Eye (tissue), 1 donor: ENCODE measurements at places on chromosomes 7 and 10.

DNA sequence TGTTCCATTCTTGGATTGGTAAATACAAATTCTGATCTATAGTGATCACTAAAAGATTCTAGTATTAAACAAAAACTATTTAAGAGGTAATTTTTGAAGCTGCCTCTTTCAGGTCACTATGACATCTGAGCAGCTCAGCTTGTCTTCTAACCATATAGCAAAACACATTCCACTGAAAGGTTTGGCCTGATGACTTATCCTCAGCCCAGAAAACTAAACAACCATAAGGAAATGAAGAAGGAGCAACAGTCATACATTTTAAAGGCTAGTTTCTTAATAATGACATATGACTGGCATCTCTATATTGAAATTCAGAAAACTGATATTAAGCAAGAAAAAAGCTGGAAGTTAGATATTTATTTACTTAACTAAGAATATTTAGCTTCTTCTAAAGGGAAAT lies 24.6 kb downstream of the NT5C2 start:
- no peak for DNase-seq

- DNase-seq = no peak
Observed at GRCh38 chr7:147997636-147998035, 592.9 kb upstream of the C7orf33 start.

DNA sequence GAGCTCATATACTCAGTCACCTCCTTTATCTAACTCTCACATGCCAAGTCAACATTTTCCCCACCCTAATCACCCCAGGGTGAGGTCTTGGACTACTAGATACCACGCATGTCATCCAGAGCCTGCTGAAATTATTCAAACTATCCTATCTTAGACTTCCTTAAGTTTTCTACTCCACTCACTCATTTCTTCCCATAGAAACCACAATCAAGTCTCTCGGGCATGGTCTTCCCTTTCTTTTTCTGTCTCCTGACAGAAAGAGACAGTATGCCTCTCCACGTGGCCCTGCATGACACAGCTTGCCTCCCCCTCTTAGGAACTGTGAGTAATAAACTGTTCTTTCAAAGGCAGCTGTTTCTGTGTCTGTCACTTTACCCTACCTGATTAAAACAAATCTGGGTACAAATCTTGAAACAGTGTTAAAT lies 29.4 kb downstream of the TAS2R41 start:
- no peak for DNase-seq

- DNase-seq = peak; percentile 47
Observed at GRCh38 chr10:19811540-19811939, 4.7 kb upstream of the PLXDC2 start.

DNA sequence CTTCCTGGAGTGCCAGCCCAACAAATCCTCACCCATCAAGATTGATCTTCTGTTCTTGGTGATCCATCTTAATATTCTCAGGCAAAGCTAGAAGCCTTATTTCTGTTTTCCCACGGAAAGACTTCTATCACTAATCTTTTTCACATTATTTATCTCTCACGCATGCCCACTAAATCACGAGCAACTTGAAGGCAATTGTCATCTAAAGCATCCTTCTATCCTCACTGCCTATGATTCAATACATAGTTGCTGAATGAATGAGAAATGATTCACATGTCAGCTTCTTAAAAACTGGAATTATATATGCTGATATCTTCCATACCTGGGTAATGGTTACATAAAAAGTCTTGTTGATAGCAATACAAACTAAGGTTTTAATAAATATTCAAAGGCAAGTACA lies 12.6 kb upstream of the COL1A2 start:
- DNase-seq = no peak

DNA sequence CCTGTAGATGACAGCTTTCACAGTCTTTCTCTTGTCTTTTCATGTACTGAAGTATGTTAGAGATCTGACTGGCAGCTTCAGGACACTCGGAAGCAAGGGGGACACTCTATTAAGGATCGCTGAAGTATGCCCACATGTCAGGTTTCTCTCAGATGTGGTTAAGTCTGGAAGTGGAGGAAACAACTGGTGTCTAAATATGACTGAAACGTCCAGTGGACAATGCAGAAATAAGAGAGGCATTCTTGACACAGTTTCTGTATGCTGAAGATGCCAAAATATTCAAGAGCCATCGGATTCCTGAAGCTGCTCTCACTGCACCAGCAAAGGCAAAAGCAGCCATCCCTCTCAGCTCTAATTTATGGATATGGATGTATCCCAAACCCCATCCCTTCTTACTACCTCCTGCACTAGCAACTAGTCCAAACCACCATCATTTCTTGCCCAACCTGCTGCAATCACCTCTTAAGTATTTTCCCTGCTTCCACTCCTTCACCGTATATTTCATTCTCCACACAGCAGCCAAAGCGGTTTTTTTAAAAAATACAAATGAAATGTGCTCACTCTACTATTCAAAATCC lies 113.4 kb downstream of the REEP3 start:
- DNase-seq = no peak

DNA sequence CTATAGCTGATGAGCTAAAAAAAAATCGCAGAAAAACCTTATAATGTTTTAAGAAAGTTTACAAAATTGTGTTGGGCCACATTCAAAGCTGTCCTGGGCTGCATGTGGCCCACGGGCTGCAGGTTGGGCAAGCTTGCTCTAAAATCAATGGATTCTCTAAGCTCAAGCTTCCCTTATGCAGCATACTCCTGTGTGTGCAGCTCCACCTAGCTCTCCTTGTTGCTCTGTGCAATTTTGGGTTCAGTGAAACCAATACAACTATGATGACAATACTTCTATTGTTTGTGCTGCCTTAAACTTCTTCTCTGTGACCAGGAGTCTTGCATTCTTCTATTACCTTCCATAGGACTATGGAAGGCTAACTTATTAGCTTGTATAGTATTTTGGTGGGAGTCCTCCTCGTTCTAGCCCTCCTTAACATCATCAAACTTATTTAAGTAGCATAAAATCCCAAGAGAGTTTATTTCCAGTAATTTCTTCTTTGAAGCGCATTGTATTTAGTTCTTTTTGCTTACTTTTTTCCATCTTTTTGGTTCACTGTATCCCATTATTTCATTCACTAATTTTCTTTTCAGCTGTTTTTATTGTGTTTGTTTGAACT lies 170.9 kb upstream of the SMIM30 start:
- DNase-seq = peak; percentile 10

DNA sequence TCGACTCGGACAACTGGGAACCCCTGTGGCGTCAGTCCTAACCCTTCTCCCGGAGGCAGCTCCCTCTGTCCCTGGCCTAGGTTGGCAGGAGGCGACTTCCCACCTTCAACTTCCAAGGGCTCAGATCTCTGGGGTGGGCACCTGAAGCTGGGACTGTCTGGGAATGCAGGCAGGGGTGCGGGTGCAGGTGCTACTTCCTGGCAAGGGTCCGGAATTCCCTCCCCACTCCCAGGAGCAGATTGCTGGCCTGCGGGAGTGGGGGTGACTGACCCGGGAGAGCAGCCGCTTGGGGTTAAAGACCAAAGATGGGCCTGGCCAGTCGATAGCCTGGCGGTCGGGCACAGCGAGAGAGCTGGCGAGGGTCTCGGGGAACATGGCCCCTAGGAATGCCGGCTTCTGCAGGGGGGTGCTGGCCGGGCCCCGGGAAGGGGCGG lies 387 bp downstream of the EPHA1 start:
- peak; percentile 22 for DNase-seq

- DNase-seq = no peak
Observed at GRCh38 chr10:103911021-103911459, 6.9 kb downstream of the STN1 start.

DNA sequence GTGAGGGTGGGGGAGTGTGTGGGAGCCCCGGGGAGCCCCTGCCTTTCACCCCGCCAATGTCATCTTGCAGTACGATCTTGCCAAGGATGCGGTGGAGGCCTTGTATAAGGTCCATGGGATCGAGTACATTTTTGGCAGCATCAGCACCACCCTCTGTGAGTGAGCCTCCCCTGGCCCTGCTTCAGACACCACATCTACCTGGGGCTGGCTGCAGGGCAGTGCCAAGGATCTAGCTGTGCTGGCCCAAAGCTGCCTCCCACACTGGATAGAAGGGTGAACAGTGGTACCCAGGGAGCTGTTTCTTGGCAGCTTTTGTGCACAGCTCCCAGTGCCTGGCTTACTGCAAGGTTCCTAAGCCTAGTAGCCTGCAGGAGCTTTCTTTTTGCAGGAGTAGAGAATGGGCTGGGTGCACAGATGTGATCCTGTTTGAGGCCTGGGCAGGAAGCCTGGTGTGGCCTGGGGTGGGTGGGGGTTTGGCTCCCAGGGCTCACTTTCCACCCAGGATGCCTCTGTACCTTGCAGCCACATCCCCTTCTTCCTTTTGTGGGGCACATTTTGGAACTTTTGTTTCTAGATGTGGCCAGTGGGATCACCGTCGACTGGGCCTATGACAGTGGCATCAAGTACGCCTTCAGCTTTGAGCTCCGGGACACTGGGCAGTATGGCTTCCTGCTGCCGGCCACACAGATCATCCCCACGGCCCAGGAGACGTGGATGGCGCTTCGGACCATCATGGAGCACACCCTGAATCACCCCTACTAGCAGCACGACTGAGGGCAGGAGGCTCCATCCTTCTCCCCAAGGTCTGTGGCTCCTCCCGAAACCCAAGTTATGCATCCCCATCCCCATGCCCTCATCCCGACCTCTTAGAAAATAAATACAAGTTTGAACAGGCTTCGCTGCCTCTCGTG lies 12.2 kb upstream of the CPA1 start:
- DNase-seq = no peak

GRCh38 chr10:121862649-121863048 lies 65.2 kb downstream of the ATE1 start:
- DNase-seq = no peak

DNA sequence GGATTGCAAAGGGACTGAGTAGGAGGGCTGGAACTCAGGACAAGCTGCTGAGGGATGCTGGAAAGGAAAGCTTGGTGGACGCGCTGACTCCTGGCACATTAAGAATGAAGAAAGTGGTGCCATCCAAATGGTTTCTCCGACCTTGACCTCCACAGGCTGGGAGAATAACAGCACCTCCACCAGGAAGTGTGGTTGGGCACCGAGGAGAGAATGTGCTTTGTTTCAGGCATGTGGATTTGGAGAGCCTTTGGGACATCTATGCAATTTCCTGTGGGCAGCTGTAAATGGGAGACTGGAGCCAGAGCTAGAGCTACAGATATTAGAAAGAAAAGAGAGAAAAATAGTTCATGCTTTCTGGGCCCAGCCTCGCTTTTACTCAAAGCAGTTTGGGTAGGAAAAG lies 29.8 kb upstream of the HABP2 start:
- DNase-seq = no peak

GRCh38 chr10:107544706-107545520 lies 380.4 kb upstream of the SORCS1 start:
- no peak for DNase-seq

DNA sequence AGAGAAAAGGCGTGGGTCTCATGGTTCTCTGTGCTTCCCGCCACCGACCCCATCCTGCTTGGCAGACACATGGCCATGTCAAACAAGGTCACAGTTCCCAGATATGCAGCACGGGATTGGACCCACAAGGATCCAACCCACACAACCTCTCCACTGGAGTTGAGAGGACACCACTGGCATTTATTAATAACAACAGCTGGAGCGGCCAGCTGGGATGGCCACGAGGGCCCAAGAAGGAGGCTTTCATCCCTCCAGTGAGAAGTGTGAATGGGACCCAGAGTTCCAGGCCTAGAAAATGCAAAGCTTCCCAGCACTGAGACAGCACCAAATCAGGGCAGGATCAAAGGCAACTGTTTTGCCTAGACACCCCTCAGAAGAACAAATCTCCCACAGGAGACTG lies 31.5 kb downstream of the FGFR2 start:
- DNase-seq = no peak

DNA sequence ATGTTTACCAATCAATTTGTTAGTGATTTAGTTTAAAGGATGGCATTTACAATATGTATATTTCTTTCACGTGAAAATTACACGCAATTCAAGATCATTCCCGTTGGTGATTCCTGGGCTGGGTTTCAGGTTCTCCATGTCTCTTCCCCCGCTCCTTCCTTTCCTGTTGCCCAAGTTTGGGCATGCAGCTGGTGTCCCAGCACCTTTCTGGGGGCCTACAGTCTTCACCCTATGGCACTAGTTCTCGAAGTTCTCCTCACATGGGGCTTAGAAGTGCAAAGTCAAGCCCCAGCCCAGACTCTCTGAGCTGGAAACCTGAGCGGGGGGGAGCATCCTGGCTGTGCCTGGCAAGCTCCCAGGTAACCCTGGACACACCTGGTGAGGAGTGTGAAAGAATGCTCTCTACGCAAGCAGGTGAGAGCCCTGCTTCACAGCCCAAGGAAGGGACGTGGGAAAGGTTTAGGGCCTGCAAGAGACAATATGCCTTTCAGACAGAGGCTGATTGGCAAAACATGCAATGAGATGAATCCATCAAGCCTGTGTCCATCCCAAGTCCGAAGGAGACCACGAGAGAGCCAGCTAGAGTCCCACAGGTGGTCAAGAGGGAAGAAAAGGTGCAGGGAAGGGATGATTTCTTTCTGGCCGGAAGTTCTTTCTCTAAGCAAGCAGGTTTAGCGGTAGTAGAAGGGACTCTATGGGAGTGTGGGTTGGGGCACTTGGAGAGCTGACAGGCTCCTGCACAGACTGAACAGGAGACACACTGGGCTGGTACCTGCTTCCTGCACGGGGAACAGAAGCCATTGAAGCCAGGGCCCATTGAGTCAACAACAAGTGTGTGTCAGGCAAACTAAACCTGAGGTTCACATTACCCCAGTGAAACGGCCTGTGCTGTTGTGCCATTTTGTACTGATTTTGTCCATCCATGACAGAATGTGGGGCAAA lies 131.1 kb downstream of the ADARB2 start:
- no peak for DNase-seq

- peak; percentile 60 for DNase-seq
Observed at GRCh38 chr10:75211007-75211691, 553 bp downstream of the VDAC2 start.

- DNase-seq = no peak
Observed at GRCh38 chr7:151813997-151814396, 62.9 kb downstream of the PRKAG2 start.
